ENCODE measurements at places on chromosomes 2 and 18.

GRCh38 chr18:27793013-27793785 is 383.7 kb downstream of the CDH2 start:
- no peak for DNase-seq

GRCh38 chr18:26804519-26804918 is 61.0 kb downstream of the AQP4 start:
- DNase-seq, result no peak

- no peak for DNase-seq
These were observed 11.6 kb downstream of the NOL10 start for GRCh38 chr2:10678225-10678624.

DNA sequence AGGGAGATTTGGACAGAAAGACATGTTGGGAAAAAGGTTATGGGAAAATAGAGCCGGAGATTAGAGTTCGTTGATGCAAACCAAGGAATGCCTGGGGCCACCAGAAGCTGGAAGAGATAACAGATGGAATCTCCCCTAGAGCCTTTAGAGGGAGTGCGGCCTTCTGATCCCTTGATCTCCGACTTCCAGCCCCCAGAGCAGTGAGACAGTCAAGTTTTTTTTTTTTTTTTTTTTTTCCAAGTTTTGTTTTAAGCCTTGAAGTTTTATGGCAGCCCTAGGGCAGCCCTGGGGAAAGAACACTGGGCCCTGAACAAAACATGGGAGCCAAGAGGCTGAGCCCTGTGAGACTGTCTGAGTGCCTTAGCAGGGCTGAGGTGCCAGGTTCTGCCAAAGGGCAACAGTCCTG is 6.5 kb downstream of the DGKD start:
- no peak for DNase-seq

DNA sequence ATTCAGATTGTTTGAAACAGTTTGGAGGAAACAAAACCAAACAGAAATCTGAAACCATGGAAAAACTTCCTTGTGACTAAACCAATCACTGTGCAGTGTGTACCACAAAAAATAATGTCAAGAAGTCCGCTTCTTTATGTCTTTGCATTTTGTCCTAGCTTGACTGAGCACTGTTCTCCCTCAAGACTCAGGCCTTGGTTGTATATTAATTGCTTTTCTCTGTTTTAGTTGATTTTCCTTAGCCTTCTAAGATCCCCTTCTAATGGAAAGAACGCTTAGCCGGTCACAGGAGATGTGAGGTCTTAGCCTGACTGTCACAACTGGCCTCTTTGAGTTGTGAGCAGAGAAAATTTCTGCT is 56.6 kb downstream of the LCLAT1 start:
- no peak for DNase-seq

DNA sequence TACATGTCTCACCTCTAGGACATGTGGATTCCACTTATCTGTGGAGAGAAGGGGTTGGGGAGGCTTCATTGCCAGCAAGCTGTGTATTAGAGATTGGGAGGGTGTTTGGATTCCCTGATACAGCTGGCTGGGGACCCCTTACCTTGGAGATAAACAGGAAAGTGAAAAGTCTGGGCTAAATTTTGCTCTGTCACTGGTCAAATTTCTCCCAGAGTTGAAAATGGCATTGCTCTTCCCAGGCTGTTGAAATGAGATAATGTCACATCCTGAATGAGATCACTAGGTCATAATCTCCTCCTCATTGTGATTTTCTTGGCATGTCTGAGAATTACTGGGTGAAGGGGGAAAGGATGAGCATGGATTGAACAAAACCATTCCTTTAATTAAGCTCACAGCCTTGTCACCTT is 265.0 kb upstream of the PARD3B start:
- no peak for DNase-seq

- no peak for DNase-seq
These were observed 12.0 kb upstream of the ZCCHC2 start for GRCh38 chr18:62510789-62511188.

- DNase-seq, result no peak
These were observed 63.6 kb upstream of the MGAT5 start for GRCh38 chr2:134190062-134190806.

DNA sequence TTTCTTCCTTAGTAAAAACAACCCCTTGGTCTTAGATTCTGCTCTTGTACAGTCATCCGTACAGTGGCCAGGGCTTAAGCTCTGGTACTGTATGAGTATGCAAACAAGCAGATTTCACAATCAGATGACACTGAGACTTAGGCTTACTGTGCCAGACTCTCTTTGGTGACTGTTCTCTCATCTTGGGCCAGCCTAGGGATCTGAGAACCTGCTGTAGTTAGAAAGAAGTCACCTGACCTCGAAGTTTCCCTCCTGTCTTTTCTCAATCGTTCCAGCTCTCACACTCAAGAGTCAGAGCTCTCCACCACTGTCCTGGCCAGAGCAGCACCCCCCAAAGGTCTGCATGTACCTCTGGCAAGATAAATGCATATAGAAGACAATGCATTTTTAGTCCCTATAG is 63.2 kb downstream of the ZEB2 start:
- DNase-seq, result no peak

DNA sequence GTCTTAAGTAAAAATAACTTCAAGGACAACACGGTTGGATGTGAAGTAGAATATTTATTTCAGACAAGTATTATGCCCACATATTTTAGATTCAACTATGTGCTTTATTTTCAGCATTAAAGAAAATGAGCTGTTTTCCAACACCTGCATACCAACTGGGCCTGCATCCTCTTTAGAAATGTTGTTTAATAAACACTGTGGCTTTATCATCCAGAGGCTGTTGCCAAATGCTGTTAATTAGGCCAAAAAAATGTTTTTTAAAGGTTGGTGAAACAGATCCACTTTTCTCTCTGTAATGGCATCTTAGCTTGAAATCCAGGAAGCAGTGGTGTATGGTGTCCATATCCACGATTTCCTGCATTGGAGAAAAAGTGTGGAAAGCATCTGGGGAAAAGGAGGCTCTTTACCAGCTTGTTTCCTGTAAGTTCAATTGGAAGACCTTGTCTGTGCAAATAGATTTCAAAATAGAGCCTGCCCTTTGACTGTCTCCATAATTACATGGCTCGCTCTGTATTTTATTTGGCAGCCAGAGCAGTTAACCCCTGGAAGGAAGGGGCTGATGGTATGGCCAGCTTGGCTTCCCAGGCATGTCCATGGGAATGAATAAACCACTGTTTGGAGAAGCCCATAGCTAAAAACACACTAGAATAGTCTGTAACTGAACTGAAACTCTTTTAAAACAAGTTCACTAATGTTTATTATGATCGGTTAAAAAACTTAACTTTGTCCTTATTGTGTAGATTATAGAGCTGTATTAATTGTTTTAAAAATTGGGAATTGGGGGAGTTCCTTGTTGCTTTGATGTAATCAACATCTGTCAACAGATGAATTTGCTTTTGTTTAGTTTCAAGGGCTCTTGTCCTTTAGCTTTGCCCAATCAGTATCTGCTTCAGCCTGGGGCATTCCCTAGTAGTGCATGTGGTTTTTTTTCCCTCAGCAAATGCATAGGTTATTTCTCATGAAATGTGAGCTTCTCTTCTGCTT is 33.0 kb upstream of the DLX1 start:
- no peak for DNase-seq

DNA sequence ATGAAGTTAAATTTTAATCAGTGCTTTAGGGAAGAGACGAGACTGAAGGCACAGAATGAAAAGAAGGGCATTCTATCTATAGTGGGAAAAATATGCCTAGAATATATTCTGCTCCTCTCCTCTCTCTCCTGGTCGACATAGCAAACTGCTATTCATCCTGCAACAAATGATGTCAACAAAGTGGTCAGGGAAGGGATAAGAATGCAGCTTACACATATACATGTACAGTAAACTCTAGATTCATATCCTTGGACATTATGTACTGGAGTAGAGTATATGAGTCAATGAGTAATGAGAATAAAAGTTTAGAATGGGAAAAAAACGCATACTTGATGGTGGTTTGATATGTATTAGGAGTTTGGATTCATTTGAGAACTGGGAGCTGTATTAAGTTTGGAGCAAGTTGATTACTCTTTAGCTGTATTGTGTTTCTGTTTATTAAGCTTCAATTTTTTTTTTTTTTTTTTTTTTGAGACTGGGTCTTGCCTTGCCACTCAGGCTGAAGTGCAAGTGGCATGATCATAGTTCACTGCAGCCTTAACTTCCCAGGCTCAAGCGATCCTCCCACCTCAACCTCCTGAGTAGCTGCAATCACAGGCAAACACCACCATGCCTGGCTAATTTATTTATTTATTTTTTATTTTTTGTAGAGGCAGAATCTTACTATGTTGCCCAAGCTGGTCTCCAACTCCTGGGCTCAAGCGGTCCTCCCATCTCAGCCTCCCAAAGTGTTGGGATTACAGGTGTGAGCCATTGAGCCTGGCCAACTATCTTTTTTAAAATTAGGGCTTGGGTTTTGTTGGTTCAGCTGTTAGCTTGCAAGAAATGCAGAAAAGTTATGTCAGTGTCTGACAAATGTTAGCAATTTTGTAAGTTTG is 53.8 kb downstream of the STAT1 start:
- DNase-seq, result no peak

DNA sequence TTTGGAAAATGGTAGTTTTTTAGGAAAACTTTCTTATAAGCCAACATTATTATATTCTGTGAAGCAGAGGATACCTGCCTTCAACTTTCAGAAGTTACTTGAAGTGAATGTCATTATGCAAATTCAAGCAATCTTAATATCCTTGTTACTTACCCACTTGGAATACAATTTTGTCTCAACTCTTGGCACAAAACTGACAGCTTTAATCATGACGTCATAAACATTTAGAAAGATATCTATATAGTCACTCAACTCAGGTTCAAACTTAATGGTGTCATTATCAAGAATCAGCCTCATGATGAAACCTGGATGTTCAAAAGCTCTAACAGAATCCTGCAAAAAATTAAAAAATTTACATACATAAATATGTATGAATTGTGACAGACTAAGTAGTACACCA is 68.1 kb downstream of the DNAH7 start:
- no peak for DNase-seq

- no peak for DNase-seq
These were observed 2.4 kb downstream of the CWC22 start for GRCh38 chr2:180004731-180005130.

DNA sequence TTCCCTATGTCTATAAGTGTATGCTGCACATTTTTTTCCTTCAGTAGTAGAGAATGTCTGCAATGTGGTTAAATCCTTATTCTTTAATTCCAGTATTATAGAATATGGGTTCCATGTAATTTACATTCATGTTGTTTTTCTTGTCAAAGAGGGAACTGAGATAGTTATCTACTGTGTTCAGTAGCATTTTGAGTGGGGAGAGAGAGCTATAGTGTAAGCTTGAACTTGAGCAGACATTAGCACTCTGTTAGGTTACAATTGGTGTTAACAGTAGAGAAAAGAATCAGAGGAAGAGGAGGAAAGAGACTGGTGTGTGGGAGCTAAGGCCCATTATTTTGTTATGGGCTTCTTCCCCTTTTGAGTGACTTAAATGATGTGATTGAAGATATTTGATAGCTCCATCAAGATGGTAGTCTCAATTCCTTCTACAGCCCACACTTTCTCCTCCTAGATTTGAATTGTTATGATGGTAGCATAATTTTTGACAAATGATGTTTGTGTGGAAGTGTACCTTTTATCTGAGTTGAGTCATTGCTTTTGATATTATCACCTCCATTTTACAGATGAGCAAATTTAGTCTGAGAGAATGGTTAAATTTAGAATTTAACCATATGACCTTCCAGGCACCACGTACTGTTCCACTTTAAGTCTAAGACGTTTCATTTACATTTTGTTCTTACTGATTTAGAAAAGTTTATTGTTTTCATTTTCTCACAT is 71.3 kb downstream of the FMNL2 start:
- DNase-seq, result no peak

DNA sequence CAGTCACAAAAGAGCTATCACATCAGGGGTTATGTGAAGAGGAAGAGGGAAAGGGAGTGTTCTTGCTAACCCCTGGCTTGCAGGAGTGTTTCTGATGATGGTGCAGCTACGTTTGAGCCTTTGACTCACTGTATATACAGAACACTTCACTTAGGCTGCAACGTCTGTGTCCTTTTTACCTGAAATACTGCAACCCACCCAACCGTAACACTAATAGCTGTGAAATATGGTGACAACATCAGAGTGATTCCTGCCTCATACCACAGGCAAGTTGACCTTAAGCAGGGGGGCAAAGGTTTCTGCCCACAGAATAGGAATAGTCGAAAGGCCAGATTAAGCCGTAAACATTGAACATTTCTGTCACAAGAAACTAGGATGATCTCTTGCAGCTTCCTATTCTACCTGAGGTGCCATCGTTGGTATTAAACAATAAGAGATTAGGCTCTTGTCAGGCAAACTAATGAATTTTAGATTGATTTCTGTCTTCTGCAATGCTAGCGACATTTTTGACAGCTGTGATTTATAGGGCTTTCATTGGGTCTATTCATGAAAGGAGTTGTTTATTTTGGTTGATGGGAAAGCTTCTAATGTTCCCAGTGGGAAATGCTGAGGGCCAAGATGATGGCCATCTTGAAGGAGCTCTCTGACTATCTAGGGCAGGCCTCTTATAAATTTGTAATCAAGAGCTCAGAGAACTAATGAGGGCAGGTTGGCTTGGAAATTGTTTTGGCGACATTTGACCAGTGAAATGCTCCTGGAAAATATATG is 316.8 kb downstream of the PIK3C3 start:
- DNase-seq, result no peak

GRCh38 chr2:167490455-167490854 is 602.2 kb downstream of the XIRP2 start:
- no peak for DNase-seq

- no peak for DNase-seq
These were observed 185.4 kb upstream of the GLI2 start for GRCh38 chr2:120550282-120550681.

GRCh38 chr18:48742706-48743475 is 204.1 kb downstream of the CTIF start:
- no peak for DNase-seq

DNA sequence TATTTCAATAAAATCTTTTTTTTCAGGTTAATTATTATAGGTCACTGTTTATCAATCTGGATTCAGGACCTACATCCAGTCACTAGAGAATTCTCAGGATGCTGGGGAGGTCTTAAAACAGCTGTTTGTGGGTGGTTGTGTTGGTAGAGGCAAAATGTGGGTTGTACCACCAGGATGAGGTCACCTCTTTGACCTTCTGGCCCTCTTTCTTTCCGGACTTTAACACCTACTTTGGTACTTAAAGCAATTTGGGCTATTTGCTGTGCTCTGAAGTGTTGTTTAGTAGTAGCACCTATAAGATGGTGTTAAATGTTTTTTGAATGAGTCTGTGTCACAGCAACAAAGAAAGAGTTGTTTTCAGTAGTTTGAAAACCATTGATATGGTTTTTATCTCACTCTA is 14.6 kb downstream of the EML4 start:
- no peak for DNase-seq

DNA sequence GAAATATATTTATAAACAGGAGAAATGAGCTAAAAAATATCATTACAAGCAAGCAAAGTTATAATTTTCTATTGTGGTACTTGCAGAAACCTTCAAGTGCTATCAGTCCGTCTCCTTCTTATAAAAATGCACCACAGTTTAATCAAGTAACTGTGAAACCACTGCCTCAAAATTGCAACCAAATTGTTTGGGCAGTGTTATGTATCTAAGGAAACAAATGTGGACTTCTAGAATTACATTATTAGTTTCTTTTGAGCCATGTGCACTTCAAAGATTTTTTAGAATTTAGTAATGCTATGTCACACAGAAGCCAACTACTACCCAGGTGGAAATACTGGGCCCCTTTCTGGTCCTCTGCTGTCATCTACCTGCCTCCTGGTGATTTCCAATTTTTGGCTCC is 495.6 kb downstream of the NYAP2 start:
- no peak for DNase-seq

All from NCI-H1417 treated with DMSO at 0.1 percent for 48 hours (cell line).